ENCODE measurements at places on chromosomes 7 and 10.

GRCh38 chr7:155549226-155549625, 2.9 kb upstream of the CNPY1 start:
- no peak for DNase-seq

GRCh38 chr10:30437031-30437841, 3.3 kb downstream of the MAP3K8 start:
- DNase-seq = no peak

- DNase-seq = no peak
These were observed 114.7 kb downstream of the EBF3 start for GRCh38 chr10:129849452-129849750.

GRCh38 chr7:105136221-105136620, 122.2 kb downstream of the KMT2E start:
- DNase-seq = no peak

DNA sequence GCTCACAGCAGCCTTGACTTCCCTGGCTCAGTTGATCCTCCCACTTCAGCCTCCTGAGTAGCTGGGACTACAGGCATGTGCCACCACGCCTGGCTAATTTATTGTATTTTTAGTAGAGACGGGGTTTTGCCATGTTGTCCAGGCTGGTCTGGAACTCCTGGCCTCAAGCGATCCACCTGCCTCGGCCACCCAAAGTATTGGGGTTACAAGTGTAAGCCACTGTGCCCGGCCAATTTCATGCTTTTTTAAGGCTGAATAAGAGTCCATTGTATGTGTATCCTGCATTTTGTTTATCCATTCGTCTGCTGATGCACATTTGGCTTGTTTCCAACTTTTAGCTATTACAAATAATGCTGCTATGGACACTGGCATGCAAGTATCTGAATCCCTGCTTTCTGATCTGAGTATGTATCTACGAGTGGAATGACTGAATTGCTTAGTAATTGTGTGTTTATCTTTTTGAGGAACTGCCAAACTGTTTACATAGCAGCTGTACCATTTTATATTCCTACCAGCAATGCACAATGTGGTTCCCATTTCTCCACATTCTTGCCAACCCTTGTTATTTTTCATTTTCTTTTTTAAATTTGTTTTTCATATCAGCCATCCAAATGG, 37.3 kb upstream of the TPST1 start:
- DNase-seq = no peak

DNA sequence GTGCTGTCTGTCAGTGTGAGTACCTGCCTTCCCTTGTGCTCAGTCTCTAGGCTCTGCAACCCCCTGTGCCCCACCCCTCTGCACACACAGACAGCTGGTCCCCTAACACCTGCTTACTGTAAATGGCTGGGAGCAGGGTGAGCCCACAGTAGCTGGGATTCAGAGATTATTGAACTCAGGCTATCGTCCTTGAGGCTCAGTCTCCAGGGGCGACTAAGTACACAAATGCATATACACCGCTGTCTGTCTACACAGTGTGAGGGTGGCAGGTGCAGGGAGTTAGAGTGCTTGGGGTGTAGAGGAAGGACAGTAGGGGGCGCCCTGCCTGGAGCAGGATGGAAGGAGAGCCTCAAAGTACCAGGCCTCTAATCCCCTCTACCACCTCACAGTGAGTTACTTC, 12.9 kb downstream of the UPP1 start:
- no peak for DNase-seq

DNA sequence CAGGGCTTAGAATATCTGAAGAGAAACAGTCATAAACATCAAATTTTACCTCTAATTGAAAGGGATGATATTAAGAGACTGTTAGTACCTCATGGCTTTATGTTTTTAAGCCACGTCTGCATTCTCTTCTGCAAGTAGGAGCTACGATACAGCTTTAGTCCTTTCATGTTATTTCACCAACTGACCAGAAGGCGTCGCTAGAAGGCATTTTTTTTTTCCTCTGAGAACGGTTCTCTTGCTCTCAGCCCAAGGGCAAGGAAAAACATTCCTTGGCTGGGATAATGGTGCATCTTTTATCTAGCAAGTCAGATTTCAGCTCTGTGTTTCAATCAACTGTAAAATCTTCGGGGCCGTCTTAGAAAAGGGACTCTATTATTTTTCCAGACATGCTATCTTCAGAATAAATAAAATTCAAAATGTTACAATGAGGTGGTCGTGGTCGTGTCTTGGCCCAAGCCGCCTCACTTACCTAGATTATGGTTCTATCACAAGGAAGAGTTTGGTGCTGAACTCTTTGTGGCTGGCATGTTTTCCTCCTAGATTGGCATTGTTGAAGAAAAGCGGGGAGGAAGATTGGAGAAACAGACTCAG, 41.6 kb upstream of the LYZL2 start:
- no peak for DNase-seq

- no peak for DNase-seq
These were observed 73.2 kb downstream of the LMBR1 start for GRCh38 chr7:156819733-156820295.

- DNase-seq = no peak
These were observed 5.1 kb upstream of the MRPS17 start for GRCh38 chr7:55946545-55946944.

GRCh38 chr7:156969972-156970420, 20.5 kb downstream of the NOM1 start:
- no peak for DNase-seq

DNA sequence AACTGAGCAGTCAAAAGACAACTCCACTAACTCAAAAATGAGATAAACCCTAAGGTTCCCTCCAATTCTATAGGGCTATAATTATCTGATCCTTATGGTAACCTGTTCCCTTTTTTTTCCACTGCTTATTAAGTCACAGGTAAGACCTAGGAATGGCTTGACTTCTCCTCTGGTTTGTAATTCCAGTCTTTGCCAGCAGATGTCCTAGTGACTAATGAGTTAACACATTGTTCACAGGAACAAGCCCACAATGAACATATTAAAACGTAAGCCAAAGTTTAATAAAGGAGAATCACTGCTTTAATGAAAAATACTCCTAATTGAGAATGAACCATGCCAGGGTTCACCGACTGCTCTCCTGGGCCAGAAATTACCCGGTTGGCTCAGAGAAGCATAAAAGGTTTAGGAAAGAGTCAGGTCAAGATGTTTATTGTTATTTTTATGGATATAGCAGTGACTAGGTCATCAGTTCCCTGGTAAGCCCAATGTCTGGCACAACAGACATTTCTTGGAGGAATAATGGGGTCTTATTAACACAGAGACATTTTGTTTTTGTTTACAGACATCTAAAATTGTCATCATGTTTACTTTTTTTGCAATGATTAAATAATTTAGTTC, 120.1 kb downstream of the ELAPOR2 start:
- DNase-seq = no peak

GRCh38 chr7:30994206-30995100, 30.7 kb downstream of the GHRHR start:
- DNase-seq = no peak

DNA sequence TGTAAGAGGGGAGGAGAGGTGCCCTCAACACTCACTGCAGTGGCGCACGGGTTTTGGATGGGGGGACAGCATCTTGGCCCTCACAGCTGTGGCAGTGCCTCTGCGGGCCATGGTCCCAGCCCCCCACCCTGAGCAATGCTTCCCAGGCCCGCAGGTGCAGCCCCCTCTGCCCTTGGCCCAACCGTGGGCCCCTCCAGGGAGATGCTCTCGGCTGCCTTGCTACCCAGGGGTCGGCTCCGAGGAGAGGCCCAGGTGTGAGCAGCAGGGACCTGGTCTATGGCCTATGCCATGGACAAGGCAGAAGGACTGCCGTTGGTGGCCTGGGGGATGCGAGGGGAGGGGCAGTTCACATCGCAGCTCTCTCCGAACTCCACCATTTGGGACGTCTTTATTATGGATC, 159.2 kb downstream of the RNF216 start:
- DNase-seq = no peak

DNA sequence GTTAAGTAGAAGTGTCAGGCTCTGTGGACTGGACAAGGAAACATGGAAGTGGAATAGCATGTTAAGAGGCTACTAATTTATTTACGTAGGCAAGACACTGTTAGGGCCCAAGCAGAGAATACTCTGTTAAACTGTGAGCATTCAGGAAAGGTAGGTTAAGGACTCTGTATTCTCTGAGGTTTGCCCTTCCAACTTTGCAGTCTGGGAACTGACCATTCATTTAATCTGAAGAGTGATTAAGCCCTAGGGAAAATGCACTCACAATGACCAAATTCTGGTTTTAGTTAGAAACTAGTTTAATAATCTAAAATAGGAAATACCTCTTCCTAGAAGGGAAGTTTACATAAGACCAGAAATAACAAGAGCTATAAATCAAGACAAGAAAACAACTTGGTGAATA, 266.6 kb downstream of the SUGCT start:
- no peak for DNase-seq
